Glomerular endothelial cell (primary cell): ENCODE measurements at places on chromosomes 2 and 18. TPM values are rescaled to one million over a fixed set of nuclear protein-coding genes. Genes with fewer than 3 reads are reported as not detected.

- no peak for DNase-seq
Measured at GRCh38 chr2:106789185-106789584, 96.8 kb downstream of the ST6GAL2 start.

DNA sequence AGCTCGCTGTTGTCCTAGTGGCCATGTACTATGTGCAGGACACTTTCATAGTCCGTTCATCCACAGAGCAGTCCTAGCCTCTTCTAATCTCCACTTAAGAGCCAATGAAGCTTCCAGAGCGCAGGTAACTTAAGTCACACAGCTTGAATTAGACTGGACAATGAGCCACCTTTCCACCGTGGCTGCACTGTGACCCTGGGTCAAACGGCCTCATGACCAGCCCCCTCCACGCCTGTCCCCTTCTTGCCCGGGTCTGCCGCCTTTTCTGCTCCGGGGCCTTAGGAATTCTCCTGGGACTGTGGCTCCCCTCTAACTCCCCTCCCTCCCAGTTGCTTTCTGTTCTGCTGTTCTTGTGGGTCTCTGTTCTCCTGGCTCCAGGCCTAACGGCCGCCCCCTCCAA lies 8.4 kb upstream of the PRKCE start:
- DNase-seq = no peak

GRCh38 chr2:45184606-45185005 lies 175.4 kb upstream of the SIX2 start:
- no peak for DNase-seq

- no peak for DNase-seq
Measured at GRCh38 chr2:190043441-190043840, 19.1 kb downstream of the MSTN start.

NAT8 gene
- not detected in 2 replicates for total RNA-seq

ABHD1 gene
- total RNA-seq = not detected in 2 replicates

HS6ST1 gene
- 33.7 and 36.7 TPM in 2 replicates for total RNA-seq

LRRC30 gene
- total RNA-seq = not detected in 2 replicates
